ENCODE measurements at places on chromosomes 1 and 21.

GRCh38 chr1:234270581-234271242 is 102.5 kb upstream of the COA6 start:
- no peak for DNase-seq

GRCh38 chr1:20095564-20096434 is 23.5 kb downstream of the PLA2G2D start:
- no peak for DNase-seq

DNA sequence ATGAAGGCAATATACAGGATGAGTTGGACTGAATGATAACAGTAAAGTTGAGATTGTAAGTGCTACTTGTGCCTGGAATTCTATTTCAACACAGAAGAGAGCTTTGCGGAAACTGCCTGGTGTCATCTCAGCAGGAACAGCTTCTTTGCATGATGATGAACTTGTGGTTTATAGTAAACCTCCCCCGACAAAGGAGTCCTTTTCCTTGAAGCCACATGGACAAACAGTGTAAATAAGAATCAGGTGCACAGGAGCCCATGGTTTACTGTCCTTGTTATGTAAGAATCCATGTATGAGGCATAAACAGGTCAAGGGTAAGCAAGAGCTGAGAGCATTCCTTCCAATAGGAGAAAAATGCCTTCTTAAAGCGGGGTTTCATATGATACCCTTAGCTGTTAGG is 66.2 kb downstream of the PCNX2 start:
- DNase-seq: no peak

GRCh38 chr1:22801761-22802160 is 91.1 kb downstream of the EPHB2 start:
- DNase-seq: no peak

- DNase-seq: no peak
Observed at GRCh38 chr1:211684331-211684730, 8.9 kb upstream of the NEK2 start.

DNA sequence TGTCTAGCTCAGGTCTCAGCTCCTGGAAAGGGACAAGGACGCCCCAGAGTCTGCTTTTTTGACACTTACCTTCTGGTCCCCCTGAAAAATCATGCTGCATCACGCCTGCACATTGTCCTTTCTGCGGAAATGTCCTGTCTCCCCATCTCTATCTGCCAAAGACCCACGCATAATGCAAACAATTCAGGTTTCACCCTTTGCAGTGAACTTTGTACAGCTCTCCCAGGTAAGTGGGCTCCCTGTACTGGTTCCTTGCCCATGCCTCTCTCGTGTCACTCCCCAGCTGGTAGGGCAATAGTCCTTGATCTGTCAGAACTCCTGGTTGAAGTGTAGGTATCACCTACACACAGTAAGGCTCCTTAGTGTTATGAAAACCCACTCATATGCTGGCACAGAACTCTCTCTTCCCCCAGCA is 102.9 kb upstream of the IRF2BP2 start:
- DNase-seq: no peak

GRCh38 chr1:98675282-98675681 is 13.8 kb downstream of the SNX7 start:
- DNase-seq: no peak

DNA sequence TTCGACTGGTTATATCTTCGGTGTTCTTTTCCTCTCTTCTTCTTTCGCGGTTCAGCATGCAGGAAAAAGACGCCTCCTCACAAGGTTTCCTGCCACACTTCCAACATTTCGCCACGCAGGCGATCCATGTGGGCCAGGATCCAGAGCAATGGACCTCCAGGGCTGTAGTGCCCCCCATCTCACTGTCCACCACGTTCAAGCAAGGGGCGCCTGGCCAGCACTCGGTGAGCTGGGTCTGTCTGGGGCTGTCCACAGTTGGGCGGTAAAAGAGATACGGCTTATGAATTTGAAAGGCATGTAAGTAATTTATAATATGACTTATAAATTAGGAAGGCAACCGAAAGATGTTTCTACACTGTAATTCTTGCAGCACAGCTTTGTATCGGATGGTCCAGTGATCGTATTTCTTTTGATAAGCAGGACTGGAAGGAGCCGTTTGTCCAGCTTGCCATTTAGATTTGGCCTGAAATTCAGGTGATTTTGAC is 334 bp downstream of the CTH start:
- no peak for DNase-seq

DNA sequence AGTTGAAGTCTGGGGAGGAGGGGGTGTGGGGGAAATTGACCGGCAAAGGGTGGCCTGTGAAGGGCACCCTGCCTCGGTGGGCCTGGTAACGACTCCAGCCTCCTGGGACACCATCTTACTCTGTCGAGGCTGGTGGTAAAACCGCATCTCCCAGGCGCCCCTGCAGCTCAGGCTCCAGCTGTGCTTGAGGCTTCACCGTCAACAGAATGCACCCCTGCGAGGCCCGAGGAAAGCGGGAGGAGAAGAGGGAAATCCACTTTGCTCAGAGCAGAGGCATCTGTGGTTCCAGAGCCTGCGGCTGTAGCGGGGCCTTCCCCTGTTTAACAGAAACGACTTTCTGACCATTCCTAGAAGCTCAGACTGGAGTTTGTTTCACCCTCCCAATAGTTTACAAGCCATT is 165.6 kb downstream of the NPHP4 start:
- no peak for DNase-seq

- DNase-seq: peak; percentile 46
Observed at GRCh38 chr1:2412773-2413494, 570 bp upstream of the PEX10 start.

- no peak for DNase-seq
Observed at GRCh38 chr21:14693997-14694396, 147.9 kb upstream of the SAMSN1 start.

DNA sequence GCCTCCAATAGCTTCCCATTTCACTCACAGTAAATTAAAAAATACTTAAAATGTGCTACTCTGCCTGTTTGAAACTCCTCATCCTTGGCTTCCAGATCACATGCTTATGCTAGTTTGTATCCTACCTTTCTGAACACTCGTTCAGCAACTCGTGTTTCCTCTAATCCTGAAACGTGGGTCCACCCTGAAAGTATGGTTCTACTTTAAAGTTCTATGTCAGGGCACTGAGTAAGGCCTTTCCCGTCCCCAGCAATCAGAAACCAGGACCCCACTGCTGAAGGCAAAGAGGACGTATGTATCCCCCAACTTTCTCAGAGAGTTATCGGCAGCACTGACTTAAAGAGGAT is 419 bp upstream of the TSEN15 start:
- DNase-seq: no peak

Data from body of pancreas (tissue), 4 donors.